ENCODE measurements at places on chromosomes 2 and 18. TPM values are rescaled to one million over a fixed set of nuclear protein-coding genes. Genes with fewer than 3 reads are reported as not detected.

Gene RAPGEF4
- not detected for polyA plus RNA-seq

Gene STRADB
- 32.5 TPM for polyA plus RNA-seq

Gene KATNAL2
- polyA plus RNA-seq, result not detected

Gene ABCG8
- not detected for polyA plus RNA-seq

Gene SLC14A1
- polyA plus RNA-seq, result 5.1 TPM

Gene RAX
- polyA plus RNA-seq, result not detected

Gene UGT1A3
- not detected for polyA plus RNA-seq

Gene ARHGEF33
- polyA plus RNA-seq, result not detected

Gene TBR1
- polyA plus RNA-seq, result not detected

Gene DCC
- polyA plus RNA-seq, result not detected

Gene PROKR1
- not detected for polyA plus RNA-seq

Gene LAMA3
- polyA plus RNA-seq, result not detected

Gene IL36B
- not detected for polyA plus RNA-seq

Gene IL18R1
- polyA plus RNA-seq, result 49.9 TPM

Gene C2orf74
- polyA plus RNA-seq, result 23.7 TPM

Gene EXOC6B
- 2.7 TPM for polyA plus RNA-seq

Gene ALPI
- polyA plus RNA-seq, result not detected

Gene DTNA
- polyA plus RNA-seq, result not detected

Gene PLCD4
- not detected for polyA plus RNA-seq

Gene AKAIN1
- polyA plus RNA-seq, result not detected

Gene ANKRD62
- not detected for polyA plus RNA-seq

Gene AQP12B
- not detected for polyA plus RNA-seq

Gene DSEL
- polyA plus RNA-seq, result 0.11 TPM

Data from immature natural killer cell (primary cell).